ENCODE measurements at places on chromosomes 3 and 15.

DNA sequence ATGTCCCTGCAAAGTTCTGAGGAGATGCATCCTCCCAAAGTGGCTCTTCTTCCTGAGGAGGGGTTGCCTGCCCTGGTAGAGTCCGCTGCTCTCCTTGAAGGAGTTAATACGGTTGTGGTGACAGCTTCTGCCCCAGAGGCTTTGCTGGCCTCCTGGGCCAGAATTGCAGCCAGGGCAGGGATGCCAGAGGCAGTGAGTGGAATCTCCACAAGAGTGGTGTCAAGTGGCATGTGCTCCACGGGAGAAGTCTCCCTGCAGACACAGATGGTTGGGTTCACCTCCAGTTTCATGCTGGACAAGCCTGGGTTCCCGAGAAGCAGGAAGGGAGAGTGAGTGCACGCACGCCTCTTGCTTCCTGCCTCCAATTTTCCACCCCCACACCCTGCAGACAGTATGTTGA, 105.5 kb downstream of the SLC25A26 start:
- no peak for DNase-seq

GRCh38 chr3:179098388-179099077, 26.9 kb upstream of the ZMAT3 start:
- no peak for DNase-seq

DNA sequence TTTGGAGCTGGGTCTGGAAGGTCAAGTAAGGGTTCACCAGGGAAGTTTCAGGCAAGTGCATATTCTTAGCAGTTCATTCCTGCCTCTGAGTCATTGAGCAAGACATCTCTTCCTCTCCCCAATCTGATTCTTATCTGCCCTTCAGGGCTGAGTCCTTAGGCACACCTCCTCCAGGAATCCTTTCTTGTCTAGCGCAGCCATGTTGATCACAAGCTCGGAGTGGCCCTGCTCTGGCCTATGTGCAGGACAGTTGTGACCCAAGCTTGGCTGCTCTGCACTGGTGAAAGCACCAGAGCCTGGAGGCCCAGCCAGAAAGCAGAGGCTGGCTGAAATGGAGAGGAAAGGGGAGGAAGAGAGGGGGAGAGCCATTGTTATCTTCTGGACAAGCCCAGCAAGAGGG, 30.9 kb upstream of the MRPS22 start:
- DNase-seq: no peak

- no peak for DNase-seq
These were observed 2.9 kb upstream of the UQCRC1 start for GRCh38 chr3:48612309-48612708.

- no peak for DNase-seq
These were observed 63.8 kb upstream of the XCR1 start for GRCh38 chr3:46091046-46091445.

GRCh38 chr3:155342344-155342743, 48.9 kb upstream of the STRIT1 start:
- DNase-seq: no peak

GRCh38 chr3:194849166-194849875, 163.6 kb downstream of the FAM43A start:
- DNase-seq: no peak

DNA sequence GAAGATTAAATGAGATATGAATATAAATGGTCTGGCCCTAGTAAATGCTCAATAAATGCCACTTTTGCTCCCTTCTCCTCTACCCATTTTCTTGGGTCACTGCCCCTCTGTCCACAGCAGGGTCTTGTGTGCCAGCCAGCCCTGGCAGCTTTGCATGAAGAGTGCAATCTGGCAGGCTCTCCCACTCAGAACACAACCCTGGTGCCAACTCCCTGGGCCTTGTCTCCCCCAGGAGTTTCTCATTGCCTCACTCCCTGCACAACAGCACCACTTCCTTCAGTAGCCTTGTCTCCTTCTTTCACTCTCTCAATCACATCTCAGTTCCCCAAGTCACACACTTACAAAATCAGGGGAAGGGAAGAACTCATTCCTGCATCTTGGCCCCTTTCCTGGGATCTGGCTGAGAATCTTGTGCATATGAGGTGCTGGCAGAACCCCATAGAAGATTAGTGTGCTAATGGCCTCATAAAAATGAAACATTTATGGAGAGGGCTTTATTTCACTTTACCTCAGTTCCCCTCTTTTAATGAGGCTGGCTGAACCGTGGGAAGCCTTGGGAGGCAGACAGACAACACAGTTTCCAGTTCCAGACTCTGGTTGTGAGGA, 445.9 kb upstream of the PROK2 start:
- DNase-seq: no peak

- no peak for DNase-seq
These were observed 10.5 kb downstream of the WWTR1 start for GRCh38 chr3:149647285-149647684.

- DNase-seq: no peak
These were observed 47.7 kb downstream of the MORC1 start for GRCh38 chr3:109070211-109070610.

DNA sequence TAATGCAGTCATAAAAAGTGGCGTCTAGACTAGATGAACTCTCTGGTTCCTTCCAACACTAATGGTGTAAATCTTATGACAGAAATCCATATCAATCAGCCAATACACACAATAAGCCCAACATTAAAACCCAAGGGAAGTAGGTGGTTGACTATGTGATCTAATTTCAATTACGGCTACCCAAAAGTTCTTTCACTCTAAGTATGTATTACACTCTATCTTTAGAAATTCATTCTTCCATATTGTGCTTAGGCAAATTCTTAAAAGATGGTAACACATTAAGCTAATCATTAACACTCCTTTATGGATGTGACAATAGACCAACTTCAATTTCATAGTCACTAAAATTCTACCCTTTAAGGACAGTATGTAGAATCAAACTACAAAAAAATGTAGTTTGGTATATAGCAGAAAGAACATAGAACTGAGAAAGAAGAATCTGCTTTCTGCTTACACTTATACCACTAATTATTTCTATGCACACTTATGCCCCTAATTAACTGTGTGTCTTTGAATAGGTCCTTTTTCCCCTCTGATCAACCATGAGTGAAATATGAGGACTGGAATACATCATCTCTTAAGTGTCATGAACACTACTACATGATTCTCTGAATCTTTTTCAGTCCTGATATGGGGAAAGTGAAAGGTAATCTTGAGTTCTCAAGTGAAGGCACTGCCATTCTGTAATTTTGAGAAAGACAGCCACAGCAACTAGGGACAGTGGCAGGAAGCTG, 557.6 kb downstream of the IGSF11 start:
- DNase-seq: no peak

- no peak for DNase-seq
These were observed 117.0 kb upstream of the CHL1 start for GRCh38 chr3:79542-79941.

GRCh38 chr3:159854500-159855124, 134.0 kb upstream of the IL12A start:
- peak; percentile 75 for DNase-seq

- DNase-seq: no peak
These were observed 22.3 kb upstream of the OR5K4 start for GRCh38 chr3:98331329-98331728.

- no peak for DNase-seq
These were observed 24.3 kb upstream of the CP start for GRCh38 chr3:149245738-149246451.

- DNase-seq: no peak
These were observed 7.0 kb downstream of the CCR2 start for GRCh38 chr3:46360907-46361306.

GRCh38 chr3:18442756-18443664, 17.9 kb upstream of the SATB1 start:
- no peak for DNase-seq

GRCh38 chr3:190116551-190117067, 4.1 kb downstream of the P3H2 start:
- no peak for DNase-seq

DNA sequence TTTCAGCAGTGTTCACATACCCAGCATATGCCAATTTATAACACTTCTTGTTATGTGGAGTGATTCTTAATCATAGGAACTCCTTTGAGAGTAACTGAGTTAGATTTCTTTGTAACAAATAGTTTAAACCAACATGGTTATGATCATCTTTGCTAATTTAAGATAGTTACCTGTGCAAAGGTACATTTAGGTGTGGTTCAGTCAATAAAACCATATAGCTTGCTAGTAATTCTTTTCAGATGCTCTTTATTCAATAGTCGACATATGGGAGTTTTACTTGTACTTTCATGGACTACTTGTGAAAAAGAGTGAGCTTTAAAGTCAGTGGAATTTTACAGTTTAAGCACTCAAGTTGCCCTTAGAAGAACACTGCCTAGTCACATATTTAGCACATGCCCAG, 5.2 kb downstream of the DNAJC13 start:
- DNase-seq: no peak

GRCh38 chr15:27175472-27176153, 204.6 kb downstream of the GABRG3 start:
- DNase-seq: no peak

- no peak for DNase-seq
These were observed 90.1 kb downstream of the CHST2 start for GRCh38 chr3:143209715-143210059.

DNA sequence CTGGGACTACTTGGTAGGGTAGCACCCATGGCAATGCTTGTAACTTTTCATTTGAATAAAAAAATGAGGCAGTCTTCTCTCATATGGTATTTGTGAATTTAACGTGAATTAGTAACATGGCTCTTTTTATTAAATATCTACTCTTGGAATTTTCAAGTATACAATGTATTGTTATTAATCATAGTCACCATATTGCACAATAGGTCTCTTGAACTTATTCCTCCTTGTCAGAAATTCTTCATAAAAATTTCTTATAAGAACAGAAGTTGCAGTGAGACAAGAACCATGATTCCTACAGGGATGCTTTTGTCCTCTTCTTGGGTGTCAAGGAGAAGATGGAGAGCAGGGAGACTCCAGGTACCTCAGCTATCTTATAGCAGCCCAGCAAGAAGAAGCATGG, 203.8 kb upstream of the FEZF2 start:
- DNase-seq: no peak

- DNase-seq: no peak
These were observed 41.9 kb downstream of the EMC4 start for GRCh38 chr15:34266751-34267150.

DNA sequence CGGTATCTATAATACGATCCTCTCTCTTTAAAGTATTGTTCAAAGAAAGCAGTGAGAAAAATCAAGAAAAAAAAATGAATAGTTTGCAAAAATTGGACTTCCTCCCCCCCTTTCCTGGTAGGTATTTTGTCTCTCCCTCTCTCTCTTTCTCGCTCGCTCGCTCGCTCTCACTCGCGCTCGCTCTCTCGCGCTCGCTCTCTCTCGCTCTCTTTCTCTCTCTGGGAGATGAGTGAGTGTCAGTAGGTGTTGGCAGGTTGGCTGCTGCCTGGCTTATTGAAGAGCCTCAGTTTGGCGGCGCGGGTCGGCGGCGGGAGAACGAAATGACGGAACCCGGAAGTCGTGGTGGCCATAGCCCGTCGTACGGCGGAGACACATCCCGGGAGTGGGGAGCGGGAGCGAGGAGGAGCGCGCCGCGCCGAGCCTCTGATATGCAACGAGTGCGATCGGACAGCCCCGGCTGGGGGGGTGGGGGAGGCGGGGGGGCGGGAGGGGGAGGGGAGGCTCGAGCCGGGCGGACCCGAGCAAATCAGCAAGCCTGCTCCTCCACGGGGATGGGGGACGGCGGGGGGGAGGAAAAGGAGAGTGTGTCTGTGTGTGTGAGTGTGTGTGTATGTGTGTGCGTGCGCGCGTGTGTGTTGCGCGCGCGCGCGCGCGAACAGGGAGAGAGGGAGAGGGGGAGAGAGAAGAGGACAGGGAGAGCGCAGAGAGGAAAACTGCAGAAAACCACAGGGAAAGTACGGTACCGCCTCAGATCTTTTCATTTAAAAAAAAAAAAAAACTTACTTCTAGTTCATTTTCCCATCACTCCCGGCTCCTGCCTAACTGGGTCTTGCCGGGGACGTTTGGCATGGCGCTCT, at the start of gene MEIS2:
Gene MEIS2, minus strand, starts transcription at position 441 of the 857 bp plus-strand sequence. CDS start 1,083 bp downstream, outside the sequence.
- peak; percentile 59 for DNase-seq

DNA sequence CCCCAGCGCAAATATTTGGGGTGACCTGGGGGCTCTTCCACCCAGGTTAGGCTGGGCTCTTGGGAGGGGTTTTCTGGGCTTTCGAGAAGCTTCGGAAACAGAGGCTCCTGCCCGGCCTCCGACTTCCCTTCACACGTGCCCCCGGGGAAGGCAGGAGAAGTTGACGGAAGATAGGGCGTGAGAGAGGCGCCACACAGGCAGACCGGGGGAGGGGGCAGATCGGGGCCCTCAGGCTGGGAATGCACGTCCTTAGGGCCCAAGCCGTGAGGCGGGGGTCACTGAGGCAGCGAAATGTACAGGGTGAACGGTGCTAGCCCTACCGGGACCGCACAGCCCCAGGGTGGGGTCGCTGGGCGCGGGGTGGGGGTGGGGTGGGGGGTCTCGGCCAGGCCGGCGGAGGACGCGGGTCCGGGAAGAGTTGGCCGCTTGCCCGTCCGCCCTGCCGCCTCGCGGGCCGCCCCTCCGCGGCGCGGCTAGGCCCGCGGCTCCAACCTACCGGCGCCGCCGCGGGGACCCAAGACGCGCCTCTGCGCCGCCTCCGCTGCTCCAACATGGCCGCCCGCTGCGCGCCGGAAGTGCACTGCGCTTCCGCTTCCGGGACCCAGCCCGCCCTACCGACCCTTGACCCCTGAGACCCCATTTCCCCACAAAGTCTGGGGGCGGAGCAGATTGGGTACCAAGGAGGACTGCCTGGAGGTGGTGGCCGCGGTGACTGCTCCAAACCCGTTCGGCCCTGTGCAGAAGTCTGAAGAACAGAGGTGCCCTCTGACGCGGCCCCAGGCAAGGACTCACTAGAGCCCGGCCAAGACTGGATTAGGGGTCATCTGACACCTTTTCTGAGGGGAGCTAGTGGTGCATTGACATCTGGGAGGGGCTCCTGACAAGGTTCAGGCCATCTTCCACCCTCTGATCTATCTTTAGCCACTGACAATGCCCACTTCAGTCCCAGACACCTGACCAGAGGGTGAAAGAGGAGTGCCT, at the start of gene CCDC71:
Gene CCDC71, minus strand, starts transcription at position 561 of the 981 bp plus-strand sequence. CDS start 2,123 bp downstream, outside the sequence.
- DNase-seq: no peak

DNA sequence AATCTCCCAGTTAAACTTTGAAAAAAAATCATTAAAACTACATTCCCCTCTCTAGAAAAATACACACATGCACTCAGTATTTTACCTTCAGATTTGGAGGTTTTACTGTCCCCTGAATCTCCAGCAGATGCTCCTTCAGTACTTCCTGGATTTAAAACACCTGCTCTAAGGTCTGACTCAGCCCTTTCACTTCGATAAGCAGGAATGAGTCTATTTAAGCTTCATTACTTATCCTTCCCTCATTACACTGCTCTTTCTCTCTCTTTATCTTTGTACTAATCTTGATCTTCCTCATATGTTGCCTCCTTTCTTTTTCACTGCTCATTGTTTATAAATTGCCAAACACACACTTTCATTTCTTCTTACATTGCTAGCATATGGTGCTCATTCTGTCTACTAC, 443.9 kb downstream of the DIPK2A start:
- no peak for DNase-seq

- DNase-seq: no peak
These were observed 51.8 kb downstream of the RNF111 start for GRCh38 chr15:59039225-59039624.

DNA sequence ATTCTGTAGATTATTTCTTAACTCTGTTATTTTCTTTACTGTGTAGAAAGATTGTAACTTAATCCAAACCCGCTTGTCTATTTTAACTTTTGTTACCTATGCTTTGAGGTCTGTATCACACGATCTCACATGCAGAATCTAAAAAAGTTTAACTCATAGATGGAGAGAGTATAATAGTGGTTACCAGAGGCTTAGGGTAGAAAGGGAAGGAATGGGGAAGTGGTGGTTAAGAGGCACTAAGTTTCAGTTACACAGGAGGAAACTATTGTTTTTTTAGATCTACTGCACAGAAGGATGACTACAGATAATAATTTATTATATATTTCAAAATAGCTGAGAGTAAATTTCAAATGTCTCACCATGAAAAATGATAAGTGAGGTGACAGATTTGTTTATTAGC, 515.2 kb downstream of the RSL24D1 start:
- no peak for DNase-seq

All from gastrocnemius medialis (tissue), 4 donors.